Astrocyte (in vitro differentiated cells and primary cell): ENCODE measurements at places on chromosomes 7 and 10.

DNA sequence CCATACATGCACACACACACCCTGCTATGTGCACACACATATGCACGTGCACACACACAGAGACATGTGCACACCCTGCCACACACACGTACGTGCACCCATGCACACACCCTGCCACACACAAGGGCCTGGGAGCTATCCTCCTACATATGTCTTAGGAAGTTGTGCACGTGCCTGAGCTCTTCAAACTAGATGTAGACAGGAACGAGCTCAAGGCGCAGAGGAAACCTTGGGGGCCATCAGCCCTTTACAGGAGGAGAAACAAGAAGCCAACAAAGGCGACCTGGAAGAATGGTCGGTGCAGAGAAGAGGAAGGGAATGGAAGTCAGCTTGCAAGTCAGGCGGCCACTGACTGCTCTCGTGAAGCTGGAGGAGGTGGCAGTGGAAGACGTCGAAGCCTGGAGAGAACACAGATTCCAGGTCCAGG lies 58.7 kb downstream of the AOC1 start:
- peaks cover 12% of the 10 kb centered on the region for H3K27me3 ChIP-seq
- no peak for DNase-seq
- H3K4me1 ChIP-seq, result no peaks in the 10 kb centered on the region

DNA sequence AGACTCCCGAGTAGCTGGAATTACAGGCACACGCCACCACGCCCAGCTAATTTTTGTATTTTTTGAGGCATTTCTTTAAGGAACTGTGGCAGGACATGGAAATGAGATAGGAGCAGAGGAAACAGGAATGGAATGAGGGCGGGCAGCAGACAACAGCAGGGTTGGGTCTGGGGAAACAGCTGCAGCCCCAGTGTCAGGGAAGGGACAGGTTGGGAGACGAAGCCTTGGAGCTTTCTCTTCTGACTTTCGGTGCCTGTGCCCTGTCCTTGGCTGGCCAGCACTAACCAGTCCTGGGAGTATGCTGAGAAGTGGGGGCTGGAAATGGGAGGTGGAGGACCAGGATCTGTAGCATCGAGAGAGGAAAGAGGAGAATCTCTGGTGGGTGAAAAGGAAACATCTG lies 47.4 kb downstream of the ATOH7 start:
- no peaks in the 10 kb centered on the region for H3K36me3 ChIP-seq
- no peak overlapping the region for H3K27ac ChIP-seq
- H3K27me3 ChIP-seq, result peaks cover 4% of the 10 kb centered on the region
- DNase-seq, result no peak

GRCh38 chr10:113042868-113043267 lies 92.8 kb downstream of the TCF7L2 start:
- no peak for DNase-seq
- H3K36me3 ChIP-seq, result no peaks in the 10 kb centered on the region
- peaks cover 20% of the 10 kb centered on the region for H3K4me1 ChIP-seq

DNA sequence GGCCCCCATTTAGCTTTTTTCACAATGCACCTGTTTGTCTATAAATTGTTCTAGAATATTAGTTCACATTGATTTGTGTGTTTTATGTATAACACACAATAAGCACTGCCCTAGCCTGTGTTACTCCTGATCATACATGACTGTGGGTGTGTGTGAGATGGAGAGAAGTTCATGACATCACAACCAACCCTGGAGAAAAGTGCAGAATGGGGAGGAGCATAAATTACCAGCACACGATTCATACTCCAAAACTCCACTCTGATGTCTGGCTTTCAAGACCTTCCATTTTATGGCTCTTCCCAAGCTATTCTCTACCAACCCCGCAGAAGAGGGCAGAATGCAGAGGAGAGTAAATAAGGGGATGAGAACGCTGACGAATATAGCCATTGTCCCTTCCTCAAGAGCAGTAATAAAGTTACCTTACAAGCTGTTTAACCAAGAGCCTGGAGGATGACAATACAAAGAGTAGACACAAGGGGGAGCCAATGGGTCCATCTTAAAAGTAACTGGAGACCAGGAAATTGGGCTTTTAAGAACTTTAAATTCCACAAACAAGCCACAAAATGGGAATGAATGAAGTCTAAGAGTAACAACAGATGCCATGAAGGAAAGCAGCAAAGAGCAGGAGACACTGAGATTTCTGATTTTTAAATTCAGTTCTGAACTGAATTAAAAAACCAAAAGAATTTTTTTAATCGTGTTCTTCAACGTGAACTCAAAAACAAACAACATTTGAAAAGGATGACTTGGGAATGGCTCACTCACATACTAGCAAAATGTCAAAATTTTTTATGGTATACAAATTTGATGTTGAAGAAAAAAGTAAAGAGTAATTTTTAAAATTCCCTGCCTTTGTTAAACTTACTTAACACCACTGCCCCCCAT lies 159.6 kb downstream of the PARD3 start:
- H3K36me3 ChIP-seq, result no peaks in the 10 kb centered on the region
- H3K4me1 ChIP-seq, result no peaks in the 10 kb centered on the region
- no peak overlapping the region for H3K27ac ChIP-seq
- H3K4me3 ChIP-seq, result no peak overlapping the region
- no peaks in the 10 kb centered on the region for H3K27me3 ChIP-seq
- peak; percentile 50 for DNase-seq

GRCh38 chr10:51689536-51689935 lies 9.9 kb downstream of the CSTF2T start:
- H3K4me1 ChIP-seq, result no peaks in the 10 kb centered on the region
- no peak for DNase-seq
- H3K27ac ChIP-seq, result no peak overlapping the region
- no peaks in the 10 kb centered on the region for H3K36me3 ChIP-seq
- no peak overlapping the region for H3K4me3 ChIP-seq

- DNase-seq, result no peak
- no peaks in the 10 kb centered on the region for H3K27me3 ChIP-seq
- no peak overlapping the region for H3K4me3 ChIP-seq
- no peaks in the 10 kb centered on the region for H3K4me1 ChIP-seq
- no peaks in the 10 kb centered on the region for H3K36me3 ChIP-seq
- no peak overlapping the region for H3K27ac ChIP-seq
Measured at GRCh38 chr7:18201350-18201749, 173.7 kb upstream of the PRPS1L1 start.

DNA sequence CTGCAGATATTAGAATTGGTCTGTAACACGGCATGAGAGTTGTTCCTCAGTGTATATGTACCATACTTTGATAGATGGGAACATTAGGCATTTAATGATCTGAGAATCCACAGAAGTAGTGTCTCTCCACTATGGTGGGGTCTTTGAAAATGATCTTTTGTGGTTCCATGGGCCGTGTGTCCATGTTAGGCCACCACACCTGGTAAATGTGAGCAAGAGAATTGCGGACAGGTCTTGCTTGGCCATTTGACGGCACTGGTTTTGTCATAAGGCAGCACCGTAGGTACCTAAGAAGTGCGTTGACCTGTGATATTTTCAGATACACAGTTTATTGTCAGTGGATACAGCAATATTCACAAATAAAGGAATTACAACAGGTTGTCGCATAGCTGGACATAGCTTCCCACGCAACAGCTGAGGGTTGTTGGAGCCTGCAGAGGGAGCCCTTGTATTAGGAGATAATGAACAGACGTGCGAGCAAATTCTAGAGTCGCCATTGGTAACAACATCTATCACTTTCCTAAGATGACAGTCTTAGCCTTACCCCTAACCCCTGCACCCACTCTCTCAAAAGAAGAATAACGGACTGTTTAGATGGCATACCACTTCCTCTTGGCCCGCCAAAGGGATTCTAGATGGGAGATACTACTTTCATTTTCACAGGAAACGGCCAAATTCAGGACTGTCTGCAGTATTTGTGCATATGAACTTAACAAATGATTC lies 111.4 kb downstream of the COL28A1 start:
- H3K27me3 ChIP-seq, result no peaks in the 10 kb centered on the region
- H3K27ac ChIP-seq, result no peak overlapping the region
- no peaks in the 10 kb centered on the region for H3K4me1 ChIP-seq
- H3K4me3 ChIP-seq, result peak overlapping the region; percentile 71

DNA sequence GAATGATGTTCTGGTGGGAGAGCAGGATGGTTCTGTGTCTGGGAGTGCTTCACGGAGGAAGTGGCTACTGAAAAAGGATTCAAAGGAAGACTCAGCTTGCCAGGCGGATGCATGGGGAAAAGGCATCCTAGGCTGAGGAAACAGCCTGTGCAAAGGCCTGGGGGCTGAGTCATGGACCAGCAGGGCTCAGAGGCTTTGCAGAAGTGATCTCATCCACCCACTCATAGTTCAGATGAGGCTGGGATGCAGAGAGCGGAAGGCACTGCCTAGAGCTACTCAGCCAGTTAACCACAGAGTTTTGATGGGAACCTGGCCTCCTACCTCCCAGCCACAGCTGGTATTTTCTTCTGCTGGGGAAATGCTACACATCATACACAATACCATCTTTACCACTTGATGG lies 15.8 kb upstream of the ADAMTS14 start:
- peaks cover 36% of the 10 kb centered on the region for H3K4me1 ChIP-seq
- H3K27ac ChIP-seq, result peak overlapping the region; percentile 98
- H3K27me3 ChIP-seq, result no peaks in the 10 kb centered on the region
- H3K4me3 ChIP-seq, result no peak overlapping the region
- no peaks in the 10 kb centered on the region for H3K36me3 ChIP-seq

DNA sequence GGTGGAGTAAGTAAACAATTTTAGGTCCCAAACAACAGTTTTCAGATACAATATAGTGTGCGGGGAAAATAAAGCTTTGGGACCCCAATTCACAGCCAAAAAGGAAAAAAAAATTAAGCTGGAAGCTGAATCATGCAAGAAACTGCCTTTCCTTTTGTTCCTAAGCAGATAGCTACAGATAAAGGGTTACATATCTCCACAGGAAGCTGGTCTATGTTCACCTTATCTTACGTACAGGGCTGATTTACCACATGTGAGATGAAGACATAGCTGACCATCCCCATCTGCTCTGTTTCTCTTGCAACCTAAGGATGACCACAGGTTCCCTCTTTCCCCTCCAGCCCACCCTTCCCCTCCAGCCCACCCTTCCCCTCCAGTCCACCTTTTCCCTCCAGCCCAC lies 14.2 kb upstream of the PFKP start:
- peaks cover 11% of the 10 kb centered on the region for H3K4me1 ChIP-seq
- no peaks in the 10 kb centered on the region for H3K27me3 ChIP-seq
- H3K27ac ChIP-seq, result no peak overlapping the region

DNA sequence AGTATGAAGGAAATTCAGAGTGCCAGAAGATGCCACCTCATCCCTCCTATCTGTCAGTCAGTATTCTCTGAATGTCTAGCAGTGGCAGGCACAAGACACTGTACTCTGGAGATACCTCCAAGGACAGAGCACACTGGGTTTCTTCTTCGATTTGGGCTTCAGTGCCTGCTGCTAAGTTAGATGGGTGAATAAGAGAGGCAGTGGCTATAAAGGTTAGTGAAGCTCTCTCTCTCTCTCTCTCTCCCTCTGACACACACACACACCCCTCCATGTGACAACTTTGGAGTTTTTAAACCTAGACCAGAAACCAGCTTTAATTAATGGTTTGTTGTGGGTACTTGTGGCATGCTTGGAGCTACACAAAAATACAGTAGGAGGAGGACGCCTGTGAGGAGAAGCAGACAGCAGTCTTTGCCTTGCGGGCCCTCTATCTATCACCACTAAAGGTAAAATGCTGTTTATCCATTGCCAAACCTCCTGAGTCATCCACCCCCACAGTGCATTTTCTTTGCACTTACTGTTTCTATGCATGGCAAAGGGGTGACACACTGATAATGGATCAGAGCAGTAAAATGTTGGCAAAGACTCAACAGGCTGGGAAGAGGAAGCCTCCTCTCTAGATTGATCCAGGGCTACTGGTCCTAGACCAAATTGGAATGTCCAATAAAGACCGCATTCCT lies 102.5 kb downstream of the TRIL start:
- DNase-seq, result peak; percentile 98
- H3K4me1 ChIP-seq, result peaks cover 18% of the 10 kb centered on the region
- no peaks in the 10 kb centered on the region for H3K36me3 ChIP-seq
- H3K27ac ChIP-seq, result peak overlapping the region; percentile 74
- peaks cover 21% of the 10 kb centered on the region for H3K27me3 ChIP-seq

DNA sequence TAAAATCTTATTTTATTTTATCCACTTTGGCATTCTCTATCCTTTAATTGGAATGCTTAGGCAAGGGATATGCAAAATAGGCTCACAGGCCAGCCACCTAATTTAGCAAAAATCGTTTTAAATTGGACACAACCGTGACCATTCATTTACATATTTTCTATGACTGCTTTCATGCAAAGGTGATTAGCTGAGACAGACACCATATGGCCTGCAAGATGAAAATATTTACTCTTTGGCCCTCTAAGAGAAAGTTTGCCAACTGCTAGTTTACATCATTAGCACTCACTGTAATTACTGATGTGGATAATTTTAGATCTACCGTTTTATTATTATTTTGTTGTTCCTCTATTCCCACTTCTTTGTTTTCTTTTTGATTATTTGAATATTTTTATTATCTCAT lies 375.5 kb upstream of the LRRTM3 start:
- no peak overlapping the region for H3K4me3 ChIP-seq
- DNase-seq, result no peak
- H3K27me3 ChIP-seq, result no peaks in the 10 kb centered on the region
- no peak overlapping the region for H3K27ac ChIP-seq
- no peaks in the 10 kb centered on the region for H3K4me1 ChIP-seq
- H3K36me3 ChIP-seq, result no peaks in the 10 kb centered on the region

DNA sequence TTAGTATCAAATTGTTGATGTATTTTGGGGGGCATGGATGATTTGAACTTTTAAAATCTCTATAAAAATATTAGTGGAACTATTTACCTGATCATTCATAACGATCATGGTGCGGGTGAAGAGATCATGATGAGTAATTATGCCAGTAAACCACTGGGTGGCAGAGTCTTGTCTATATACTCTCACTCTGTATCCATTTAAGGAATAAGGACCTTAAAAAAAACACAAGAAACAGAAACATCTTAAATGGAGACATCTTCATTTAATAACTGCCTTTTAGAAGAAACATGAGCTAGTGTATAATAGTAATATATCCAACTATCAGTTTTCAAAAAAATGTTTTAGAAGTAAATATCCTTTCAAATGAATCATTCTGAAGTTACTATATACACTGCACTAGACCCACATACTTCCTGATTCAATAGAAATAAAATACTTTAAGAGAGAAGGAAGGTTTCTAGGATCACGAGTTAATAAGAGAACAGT lies 84.0 kb downstream of the NRBF2 start:
- peak; percentile 45 for DNase-seq
- no peaks in the 10 kb centered on the region for H3K4me1 ChIP-seq
- no peak overlapping the region for H3K4me3 ChIP-seq
- H3K36me3 ChIP-seq, result peaks cover 22% of the 10 kb centered on the region

GRCh38 chr7:125316466-125316865 lies 386.8 kb upstream of the POT1 start:
- H3K27me3 ChIP-seq, result no peaks in the 10 kb centered on the region
- no peaks in the 10 kb centered on the region for H3K36me3 ChIP-seq
- DNase-seq, result no peak
- H3K27ac ChIP-seq, result no peak overlapping the region

DNA sequence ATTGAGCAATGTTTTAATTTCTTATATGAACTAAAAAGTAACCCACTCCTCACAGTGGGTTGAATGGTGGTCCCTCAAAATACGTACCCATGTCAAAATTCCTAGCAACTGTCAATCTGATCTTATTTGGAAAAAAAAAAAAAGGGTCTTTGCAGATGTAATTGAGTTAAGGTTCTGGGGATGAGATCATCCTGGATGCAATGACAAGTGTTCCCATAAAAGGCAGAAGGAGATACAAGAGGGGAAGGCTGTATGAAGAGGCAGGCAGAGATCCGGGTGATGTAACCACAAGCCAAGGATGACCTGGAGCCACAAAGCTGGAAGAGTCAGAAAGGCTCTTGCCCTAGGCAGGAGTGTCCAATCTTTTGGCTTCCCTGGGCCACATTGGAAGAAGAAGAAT lies 516.3 kb upstream of the MKI67 start:
- H3K27ac ChIP-seq, result no peak overlapping the region
- no peaks in the 10 kb centered on the region for H3K27me3 ChIP-seq
- no peaks in the 10 kb centered on the region for H3K4me1 ChIP-seq
